Mucosa of descending colon (tissue), 3 donors: ENCODE measurements at places on chromosomes 4 and X. TPM values are rescaled to one million over a fixed set of nuclear protein-coding genes. Genes with fewer than 3 reads are reported as not detected.

GRCh38 chrX:46620505-46620904, 46.9 kb downstream of the CHST7 start:
- no peak for DNase-seq

TIMM17B gene
- 43.4 TPM for total RNA-seq

DNA sequence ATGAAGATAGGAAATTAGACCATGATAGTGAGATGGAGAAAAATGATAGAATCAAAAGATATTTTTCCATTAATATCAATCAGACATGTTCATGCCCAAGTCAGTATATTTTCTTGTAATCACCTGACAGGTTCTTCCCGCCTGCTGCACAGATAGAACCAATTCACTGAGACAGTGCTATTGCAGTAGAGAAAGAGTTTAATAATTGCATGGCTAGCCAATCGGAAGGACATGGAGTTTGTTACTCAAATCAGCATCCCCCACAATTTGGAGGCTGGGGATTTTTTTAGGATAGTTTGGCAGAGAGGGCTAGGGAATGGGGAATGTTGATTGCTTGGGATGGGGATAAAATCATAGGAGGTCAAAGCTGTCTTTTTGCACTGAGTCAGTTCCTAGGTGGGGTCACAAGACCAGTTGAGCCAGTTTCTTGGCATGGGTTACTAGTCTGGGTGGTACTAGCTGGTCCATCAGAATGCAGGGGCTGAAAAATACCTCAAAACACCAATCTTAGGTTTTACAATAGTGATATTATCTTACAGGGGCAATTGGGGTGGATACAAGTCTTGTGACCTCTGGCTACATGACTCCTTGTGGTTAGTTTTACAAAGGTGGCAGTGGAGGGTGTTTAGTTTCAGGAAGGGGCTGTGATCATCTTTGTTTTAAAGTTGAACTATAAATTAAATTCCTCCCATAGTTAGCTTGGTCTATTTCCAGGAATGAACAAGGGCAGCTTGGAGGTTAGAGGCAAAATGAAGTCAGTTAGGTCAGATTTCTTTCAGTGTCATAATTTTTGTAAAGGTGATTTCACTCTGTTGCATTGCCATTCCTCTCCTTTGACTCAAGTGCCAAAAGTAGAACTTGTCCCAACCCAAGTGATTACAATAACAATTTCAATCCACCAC, 100.3 kb upstream of the PDE5A start:
- DNase-seq, result no peak

BGN gene
- total RNA-seq, result 21.8 TPM

PWWP3B gene
- 0.49 TPM for total RNA-seq

GRCh38 chrX:91414713-91415112, 19.9 kb upstream of the PABPC5 start:
- no peak for DNase-seq

LRRC66 gene
- 5.4 TPM for total RNA-seq

HELQ gene
- total RNA-seq, result 12.2 TPM

SLC7A11 gene
- total RNA-seq, result 2.9 TPM

DNA sequence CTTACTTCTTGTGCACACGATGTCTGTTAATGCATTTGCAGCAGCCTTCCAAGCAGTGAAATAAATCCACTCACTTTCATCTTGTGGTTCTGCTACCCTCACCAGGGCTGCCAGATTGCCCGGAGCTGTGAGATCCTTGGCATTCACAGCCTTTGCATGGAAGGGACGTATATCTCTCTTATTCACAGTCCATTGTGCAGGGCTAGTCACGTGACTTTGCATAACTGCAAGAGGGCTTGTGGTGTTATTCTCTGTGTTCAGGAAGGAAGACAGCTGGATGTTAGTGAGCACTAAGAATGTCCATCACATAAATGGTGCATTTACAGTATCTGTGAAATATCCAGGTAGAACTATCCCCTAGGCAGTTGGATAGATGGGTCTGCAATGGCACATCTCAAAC, 96.5 kb upstream of the BEND4 start:
- no peak for DNase-seq

GRCh38 chr4:2354760-2355159, 63.7 kb downstream of the ZFYVE28 start:
- DNase-seq, result no peak

RIPPLY1 gene
- total RNA-seq, result not detected

GRCh38 chrX:97372001-97372766, 488.5 kb downstream of the RPA4 start:
- DNase-seq, result no peak

DNA sequence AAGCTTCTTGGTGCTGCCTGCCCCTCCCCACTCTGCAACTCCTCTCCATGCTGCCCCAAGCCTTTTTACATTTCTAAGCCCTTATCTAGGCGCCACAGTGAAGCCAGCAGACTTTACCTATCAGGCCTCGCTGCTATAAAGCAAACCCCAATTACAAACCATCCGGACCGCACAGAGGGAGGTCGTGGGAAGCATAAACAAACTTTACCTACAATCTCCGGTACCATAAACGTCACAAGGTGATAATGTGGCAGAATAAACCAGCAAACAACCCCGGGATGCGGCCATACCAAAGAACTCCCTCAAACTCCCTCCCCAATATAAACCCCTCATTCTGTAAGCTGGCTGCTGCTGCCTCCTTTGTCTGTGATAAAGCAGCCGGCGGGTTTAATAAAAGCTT, 54.0 kb upstream of the ZCCHC13 start:
- no peak for DNase-seq

- no peak for DNase-seq
Observed at GRCh38 chr4:13117185-13117584, 367.0 kb downstream of the RAB28 start.

CFI gene
- 6.6 TPM for total RNA-seq
